Mammary microvascular endothelial cell (primary cell): ENCODE measurements at places on chromosomes 5 and 9. TPM values are rescaled to one million over a fixed set of nuclear protein-coding genes. Genes with fewer than 3 reads are reported as not detected.

The DMRTA1 gene
- 0.05 and 0.07 TPM in 2 replicates for total RNA-seq

The DDX4 gene
- total RNA-seq: not detected in 2 replicates

The PCDHGB1 gene
- total RNA-seq: 0.44 and 0.60 TPM in 2 replicates

The CORO2A gene
- total RNA-seq: 0.84 and 1.1 TPM in 2 replicates

The CMYA5 gene
- total RNA-seq: under 0.01 TPM in 2 replicates

The GMCL2 gene
- not detected in 2 replicates for total RNA-seq

The CBY3 gene
- not detected in 2 replicates for total RNA-seq

The FOXD4L4 gene
- not detected in 2 replicates for total RNA-seq
